ENCODE measurements at places on chromosomes 16 and 17.
A peak's percentile ranks its signal among the peaks of the same experiment; 100 is the strongest.

- DNase-seq = peak; percentile 66
Observed at GRCh38 chr16:84175350-84176081, 11.3 kb downstream of the TAF1C start.

DNA sequence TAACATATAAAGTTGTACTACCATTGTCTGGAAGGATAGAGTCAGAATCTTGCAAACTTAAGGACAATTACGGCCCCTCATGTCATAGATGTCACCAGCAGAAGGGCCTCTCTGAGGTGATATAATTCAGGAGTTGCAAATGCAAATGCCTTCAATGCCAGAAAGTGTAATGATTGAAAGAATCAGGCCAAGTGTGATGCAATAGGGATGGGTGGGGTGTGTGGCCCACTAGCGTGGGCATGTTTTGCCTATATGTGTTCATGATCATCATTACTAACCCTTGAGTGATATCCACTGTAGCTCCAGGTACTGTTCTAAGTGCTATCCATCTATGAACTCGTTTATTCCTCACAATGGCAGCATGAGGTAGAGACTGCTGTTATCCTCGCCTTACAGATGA lies 1.1 kb downstream of the DHRS7C start:
- no peak for DNase-seq

- DNase-seq = no peak
Observed at GRCh38 chr16:10688291-10688690, 6.4 kb downstream of the TEKT5 start.

GRCh38 chr17:75394332-75394918 lies 11.1 kb downstream of the GRB2 start:
- no peak for DNase-seq

DNA sequence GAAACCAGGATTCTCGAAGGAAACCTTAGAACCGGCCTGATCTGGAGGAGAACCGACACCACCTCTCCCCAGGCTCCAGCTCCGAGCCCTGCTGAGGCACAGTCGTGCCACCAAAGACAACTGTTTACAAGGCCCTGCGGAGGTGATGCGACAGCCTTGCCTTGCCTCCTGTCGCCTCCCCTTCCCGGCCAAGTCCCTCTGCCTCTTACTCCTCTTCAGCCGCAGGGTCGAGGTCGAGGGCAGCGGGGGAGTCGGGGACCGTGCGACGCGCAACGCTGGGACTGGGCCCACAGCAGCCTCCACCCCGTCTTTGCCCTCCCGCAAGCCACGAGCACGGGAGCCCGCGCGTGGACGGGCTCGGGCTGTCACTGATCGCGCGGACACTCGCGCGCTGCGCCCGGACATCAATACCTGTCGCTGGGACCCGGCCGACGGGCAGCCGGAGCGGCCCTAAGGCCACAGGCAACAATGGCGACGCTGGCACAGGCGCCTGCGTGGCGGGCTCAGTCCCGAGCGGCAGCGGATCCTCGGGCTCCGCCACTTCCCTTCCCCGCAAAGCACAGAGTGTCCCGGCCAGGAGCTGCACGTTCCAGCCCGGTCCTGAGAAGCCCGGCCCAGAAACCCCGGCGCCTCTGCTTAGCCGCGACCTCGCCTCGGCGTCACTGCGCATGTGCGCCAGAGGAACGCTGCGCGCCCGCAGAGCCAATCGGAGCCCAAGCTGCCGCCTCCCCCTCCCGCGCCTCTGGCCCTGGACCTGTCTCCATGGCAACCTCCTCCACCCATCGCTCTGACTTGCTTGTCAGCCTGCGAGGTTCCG lies at the start of gene ZNF287:
Gene ZNF287 (minus strand): TSS at position 664 of the 817 bp plus-strand sequence. CDS start 1,473 bp downstream, outside the sequence.
- peak; percentile 77 for DNase-seq

DNA sequence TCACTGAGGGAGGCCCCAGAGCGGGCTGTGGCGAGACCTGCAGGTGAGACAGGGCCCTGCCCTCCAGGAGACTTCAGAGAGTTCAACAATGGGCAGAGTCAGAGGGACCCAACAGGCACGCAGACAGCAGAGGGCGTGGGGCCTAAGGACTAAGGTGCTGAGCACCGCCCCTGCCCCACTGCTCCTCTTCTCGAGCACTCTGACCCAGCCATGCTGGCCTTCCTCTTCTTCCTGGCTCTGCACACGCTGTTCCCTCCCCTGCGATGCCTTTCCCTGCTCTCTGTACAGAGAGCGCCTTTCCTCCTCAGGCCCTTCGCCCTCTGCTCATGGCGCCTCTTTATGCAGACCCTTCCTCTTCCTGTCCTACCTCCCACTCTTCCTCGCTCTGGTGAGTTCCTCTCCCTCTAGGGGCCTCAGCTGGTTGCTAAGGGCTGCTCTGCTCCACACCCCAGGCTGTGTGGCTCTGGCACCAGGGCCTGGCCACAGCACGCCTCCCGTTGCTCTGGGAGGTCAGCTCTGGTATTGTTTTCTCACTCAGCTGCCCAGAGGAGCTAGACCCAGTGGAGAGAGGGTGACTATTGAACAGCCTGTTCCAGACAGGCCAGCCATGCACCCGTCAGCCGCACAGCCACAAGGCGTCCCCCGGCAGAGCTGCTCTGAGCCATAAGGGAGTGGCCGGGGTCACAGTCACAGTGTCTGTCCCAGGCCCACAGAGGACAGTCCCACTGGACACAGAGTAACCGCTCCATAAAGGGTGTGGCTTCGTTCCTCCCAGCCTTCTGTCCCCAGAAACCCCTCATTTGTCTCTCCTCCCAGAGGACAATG lies 13.6 kb upstream of the RASD1 start:
- no peak for DNase-seq

DNA sequence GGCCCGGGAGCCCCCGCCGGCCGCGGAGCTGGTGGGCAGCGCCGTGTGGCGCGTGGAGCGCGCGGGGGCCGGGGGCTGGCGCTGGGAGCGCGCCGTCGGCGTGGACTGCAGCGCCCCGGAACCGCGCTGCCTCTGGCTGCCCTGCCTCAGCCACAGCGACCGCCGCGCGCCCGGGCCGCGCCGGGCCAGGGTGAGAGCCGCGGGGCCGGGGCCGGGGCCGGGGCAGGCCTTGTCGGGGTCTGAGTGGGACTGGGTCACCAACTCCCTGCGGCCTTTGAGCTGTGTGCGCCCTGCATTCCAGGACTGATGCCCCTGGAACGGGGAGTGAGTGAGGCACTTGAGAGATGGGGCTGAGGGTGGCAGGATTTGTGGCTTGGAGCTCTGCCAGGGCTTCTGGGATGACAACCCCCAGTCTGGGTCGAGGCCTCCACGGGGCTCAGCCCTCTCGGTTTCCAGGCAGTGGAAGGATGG lies 25.7 kb downstream of the ARHGAP23 start:
- peak; percentile 60 for DNase-seq

DNA sequence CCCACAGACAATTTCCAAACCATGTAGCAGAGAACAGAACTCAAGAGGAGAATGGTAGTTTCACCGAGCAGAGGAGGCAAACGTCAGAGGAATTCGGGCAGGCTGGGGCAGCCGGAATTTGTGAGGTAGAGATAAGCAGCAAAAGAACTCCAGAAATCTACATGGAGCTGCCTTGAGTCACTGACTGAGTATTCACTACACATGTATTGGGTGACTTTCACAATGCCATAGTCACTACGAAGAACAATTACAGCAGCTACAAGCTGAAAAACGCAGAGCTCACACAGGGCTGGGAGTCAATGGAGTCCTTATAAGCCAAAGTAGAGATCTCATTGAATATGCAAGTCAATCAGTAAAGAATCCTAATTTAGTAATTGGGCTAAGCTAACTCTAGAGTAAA lies 13.4 kb downstream of the CMC2 start:
- peak; percentile 82 for DNase-seq

DNA sequence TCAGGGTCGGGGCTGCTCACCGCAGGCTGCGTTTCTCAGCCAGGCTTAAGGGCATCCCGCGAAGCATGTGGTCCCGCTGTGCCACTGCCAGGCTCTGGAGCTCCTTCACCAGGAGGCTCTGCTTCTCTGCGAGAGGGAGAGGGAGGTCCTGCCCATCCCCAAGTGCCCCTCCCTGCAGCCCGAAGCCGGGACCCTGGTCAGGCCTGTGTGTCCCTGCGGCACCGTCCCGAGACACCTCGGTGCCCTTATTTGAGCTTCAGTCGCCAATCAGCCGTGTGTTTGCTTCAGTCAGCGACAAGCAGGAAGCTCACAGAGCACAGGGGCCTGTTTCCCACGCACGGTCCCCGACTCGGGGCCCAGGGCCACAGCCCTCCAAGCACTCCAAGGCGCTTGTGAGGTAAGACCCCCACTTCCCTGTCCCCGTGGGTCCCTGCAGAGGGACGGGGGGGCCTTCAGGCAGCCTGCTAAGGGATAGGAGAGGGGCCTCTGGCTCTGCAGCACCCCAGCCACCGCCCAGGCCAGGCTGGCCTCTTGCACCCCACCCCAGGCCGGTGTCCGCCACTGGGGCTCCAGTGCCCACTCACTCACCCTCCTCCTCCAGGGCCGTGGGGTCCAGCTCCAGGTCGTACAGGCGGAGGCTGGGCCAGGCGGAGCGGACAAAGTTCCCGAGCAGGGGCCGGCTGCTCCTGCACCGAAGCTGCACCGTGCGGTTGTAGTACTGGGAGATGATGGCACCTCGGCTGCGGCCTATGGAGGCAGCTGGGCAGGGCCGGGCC lies 3.2 kb downstream of the TMC6 start:
- DNase-seq = no peak

DNA sequence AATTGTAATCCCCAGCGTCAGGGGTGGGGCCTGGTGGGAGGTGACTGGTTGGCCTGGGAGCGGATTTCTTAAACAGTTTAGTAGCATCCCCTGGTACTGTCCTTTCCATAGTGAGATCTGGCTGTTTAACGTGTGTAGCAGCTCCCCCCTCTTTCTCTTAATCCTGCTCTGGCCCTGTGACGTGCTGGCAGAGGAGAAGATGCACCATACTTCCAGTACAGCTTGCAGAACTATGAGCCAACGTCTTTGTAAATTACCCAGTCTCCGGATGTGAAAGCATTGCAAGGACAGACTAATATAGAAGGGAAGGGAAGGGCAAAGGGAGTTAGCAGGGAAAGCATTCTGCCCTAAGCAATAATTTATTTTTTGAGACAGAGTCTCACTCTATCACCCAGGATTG lies 83.9 kb downstream of the RMI2 start:
- DNase-seq = no peak

DNA sequence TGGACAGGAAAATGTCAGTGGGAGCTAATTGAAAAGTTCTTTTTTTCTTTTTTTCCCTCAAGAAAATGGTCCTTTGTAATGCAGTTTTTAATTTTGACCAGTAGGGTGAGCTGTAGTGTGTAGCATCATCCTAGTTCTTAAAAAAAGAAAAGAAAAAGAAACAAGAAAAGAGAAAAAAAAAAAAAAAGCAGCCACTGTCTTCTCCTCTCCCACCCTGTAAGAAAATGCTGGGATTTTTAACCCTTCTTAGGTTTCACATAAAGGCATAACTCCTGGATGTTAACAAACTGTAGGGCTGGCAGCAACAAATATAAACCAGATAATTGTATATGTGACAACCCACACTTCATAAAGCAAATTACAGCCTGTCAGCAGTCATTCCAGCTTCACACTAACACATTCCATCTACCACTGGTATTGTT lies 78.1 kb downstream of the SKAP1 start:
- peak; percentile 64 for DNase-seq

- no peak for DNase-seq
Observed at GRCh38 chr16:82634955-82635610, 8.3 kb downstream of the CDH13 start.

- DNase-seq = no peak
Observed at GRCh38 chr16:79261944-79262552, 338.5 kb downstream of the MAF start.

DNA sequence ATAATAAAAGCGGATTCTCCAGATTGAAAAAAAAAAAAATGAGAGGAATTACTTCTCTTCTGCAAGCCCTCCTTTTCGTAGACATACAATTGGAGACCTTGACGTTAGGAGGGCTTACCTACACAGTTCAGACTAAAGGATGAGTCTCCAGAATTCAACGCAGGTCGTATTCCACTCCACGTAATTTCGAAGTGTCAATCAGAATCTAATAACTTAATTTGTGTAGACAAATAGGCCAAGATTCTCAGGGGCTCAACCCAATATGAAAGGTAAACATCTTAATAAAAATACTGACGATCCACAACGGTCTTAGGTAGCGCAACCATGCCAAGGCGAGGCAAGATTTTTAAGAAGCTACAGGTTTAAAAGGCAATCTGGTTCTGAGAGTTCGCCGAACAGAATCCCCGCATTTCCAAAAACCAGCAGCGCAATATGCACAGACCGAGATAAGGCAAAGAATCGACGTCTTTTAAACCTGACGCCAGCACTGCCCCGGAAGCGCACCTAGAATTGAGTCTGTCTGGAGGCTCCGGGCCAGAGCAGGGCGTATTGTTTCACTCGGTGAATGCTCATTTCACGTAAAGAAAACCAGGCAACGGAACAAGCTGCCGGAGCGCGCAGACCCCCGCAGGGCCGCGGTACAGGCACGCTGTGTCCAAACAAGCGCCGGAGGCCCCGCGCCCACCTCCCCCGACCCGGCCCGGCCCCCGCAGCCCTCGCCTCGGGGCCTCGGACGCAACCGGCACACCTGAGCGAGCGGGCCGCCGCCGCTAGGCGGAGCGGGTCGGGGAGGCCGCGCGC lies 623 bp downstream of the MBTPS1 start:
- peak; percentile 19 for DNase-seq

- no peak for DNase-seq
Observed at GRCh38 chr17:82832411-82832810, 7.4 kb downstream of the ZNF750 start.

DNA sequence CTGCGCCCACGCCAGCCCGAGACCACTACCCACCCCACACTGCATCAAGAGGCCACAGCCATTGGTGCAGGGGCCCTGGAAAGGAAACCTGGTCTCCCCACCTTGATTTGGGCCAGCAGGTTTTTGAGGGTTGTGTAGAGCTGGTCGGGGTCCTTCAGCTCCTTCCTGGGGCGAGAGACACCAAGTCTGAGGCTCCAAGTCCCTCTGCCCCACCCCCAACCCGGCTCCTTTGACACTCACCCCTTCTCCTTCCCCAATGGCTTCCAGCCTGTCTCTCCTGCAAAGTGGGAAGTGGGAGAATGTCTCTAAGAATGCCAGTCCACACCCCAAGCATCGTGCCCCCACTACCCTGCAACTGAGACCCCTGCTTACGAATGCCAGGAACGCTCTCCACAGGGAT lies 1.6 kb upstream of the DHX58 start:
- no peak for DNase-seq

DNA sequence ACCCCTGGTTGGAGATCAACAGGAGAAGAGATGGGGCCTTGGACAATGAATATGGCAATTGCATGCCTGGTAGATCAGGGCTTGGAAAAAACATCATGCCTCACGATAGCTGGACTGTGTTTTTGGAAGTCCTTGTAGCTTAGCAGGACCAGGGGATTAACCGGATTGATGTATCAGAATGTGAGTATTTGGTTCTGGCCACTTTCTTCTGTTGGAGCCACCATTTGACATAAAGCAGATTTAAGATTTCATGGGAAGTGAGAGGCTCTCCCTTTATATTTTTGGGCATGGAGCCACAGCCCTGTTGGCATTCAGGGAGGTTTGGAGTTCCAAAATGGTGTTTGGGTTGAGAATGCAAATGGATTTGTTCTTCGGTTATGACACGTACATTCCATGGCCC lies 424.7 kb upstream of the MAF start:
- no peak for DNase-seq

DNA sequence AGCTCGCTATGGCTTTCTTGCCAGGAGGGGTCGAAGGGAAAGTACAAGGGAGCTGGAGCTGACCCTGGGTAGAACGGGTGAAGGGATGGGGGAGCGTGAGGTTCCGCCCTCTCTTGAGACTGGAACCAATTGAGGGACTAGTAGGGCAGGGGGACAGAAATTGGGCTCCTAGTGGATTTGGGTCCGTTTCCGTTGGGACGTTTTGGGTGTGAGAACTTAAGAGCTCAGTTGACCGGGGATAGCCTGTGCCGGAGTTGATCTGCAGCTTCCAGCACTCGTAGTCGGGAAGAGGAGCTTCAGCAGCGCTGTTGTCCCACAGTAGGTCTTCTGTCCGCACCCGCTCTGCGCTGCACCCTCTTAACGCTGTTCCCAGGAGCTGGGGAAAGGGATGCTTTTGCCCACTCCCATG lies 481 bp downstream of the CNTROB start:
- peak; percentile 43 for DNase-seq

Data from LHCN-M2 (cell line).